Posterior cingulate gyrus (tissue), 11 donors: ENCODE measurements at places on chromosomes 5 and 9.

DNA sequence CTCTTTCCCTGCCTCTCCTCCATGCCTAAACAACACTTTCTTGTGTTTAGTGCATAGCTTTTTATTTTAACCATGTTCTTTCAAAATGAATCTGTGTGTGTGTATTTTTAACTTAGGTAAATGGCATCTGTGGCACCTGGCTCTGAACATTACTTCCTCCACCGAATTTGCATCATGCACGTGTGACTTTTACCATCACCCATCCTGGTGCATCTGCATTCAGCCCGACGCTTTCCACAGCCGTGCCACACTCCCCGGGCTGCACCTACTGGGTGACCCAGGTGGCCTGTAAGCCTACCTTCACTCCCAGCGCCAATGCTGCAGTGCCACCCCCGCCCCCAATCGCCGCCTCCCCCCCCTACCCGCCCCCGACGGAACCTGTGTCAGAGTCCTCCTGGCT is 12.7 kb upstream of the FCN1 start:
- DNase-seq: no peak

DNA sequence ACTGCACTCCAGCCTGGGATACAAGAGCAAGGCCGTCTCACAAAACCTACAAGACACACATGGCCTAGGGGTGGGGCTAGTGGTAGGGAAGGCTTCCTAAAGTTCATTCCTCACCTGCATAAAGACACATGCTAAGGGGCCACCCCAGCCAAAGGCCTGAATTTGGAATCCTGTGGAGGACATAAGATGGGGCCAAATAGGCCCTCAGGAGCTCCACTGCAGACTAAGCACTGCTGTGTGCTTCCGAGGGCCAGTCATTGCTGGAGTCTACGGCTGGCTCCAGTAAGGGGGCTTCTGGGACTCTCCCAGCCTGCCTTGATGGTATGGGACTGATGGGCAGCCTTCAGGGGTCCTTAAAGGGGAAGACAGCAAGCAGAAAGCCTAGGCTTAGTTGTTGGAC is 5.7 kb downstream of the NOP16 start:
- no peak for DNase-seq

DNA sequence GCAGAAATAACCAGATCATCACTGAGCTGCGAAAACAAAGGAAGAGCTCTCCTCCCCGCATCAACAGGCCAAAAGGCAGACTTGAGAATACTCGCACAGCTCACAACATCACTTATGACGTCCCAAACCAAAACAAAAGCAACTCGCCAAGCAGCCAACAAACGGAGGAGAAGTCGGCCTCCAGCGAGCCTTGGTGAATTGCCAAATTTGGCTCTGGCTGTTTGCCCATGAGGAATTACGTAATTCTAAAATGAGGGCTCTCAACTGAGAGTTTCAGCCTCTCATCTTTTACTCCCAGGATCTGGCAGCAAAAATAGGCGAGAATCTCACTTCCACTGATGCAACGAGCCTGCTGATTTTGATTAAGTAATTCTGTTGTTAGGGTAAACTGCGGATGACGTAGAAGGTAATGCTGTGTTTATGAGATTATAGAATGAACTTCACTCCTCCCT is 51.7 kb upstream of the SEMA6A start:
- peak; percentile 76 for DNase-seq

DNA sequence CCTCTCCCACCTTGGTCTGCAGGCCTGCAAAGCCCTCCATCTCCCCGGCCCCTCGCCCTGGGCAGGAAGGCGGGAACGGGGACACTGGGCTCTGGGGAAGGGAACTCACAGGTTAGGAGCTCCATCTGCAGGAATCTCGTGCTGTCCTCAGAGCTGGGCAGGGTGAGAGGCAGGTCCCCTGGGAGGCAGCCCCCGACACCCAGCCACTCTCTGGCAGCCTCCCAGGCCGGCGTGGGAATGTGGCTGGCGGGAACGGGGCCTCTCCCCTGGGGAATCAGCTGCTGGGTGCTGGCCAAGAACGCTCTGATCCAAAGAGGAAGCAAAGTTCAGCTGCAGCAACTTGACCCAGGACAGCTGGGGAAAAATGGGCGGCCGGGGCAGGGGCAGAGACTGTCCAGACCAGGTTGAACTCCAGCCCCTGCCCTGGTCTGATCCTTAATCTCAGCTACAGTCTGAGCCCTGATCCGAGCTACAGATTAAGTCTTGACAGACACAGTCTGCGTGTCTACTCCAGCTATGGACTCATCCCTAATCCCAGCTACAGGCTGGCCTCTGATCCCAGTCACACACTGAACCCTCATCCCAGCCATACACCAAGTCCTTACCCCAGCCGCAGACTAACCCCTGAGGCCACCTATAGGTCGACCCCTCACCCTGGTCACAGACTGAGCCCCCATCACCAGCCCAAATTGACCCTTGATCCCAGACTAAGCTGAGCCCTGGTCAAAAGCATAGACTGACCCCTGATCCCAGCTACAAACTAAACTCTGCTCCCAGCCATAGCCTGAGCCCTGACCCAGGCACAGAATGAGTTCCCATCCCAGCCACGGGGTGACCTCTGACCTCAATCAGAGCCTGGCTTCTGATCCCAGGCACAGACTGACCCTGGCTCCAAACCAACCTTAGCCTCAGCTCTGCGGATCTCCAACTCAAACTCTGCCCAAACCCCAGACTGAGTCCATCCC is 37.3 kb upstream of the EGFL7 start:
- no peak for DNase-seq

GRCh38 chr5:151054709-151055108 is 26.1 kb downstream of the TNIP1 start:
- DNase-seq: no peak

DNA sequence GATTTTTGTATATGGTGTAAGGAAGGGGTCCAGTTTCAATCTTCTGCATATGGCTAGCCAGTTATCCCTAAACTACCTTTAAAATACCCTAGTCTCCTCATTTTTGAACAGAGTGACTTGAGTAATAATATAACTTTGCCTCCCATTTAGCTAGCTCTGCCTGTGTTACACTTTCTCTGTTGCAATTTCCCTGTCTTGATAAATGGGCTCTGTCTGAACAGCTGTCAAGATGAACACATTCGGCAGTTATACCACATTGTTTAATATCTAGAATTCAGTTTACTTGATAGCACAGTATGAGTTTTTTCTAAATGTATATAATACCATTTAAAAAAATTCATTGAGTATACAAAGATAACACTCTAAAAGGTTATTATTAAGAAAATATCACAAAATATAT is 562.9 kb upstream of the FTMT start:
- DNase-seq: no peak

DNA sequence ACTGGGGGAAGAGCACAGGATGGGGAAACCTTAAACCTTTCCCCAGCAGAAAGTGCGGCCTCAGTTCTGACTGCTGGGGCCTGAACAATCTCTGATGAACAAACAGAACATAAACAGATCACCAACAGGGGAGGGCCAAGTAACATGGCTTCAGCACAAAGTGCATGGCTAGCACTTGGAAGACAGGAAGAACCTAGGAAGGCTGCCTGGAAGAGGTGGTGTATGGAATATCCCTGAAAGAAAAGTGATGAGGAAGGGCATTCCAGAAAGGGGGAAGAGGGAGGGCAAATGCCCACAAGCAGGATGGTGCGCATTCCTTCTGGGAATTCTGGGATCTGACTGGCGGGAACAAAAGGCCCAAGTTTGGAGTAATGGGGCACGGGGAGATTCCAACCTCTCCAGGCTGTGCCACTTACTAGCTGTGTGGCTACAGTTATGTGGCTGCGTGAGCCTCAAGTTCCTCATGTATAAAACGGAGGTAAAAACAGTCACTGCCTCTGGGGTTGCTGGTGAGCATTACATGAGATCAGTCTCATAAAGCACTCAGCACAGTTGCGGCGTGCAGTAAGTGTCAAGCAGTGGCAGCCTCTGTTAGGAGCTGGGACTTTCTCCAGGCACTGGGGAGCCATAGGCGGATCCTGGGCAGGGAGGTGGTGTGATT is 1.6 kb downstream of the PDGFRB start:
- peak; percentile 31 for DNase-seq

GRCh38 chr5:36536616-36537005 is 69.8 kb upstream of the SLC1A3 start:
- DNase-seq: no peak

- no peak for DNase-seq
These were observed 9.4 kb downstream of the CRB2 start for GRCh38 chr9:123365287-123365880.

DNA sequence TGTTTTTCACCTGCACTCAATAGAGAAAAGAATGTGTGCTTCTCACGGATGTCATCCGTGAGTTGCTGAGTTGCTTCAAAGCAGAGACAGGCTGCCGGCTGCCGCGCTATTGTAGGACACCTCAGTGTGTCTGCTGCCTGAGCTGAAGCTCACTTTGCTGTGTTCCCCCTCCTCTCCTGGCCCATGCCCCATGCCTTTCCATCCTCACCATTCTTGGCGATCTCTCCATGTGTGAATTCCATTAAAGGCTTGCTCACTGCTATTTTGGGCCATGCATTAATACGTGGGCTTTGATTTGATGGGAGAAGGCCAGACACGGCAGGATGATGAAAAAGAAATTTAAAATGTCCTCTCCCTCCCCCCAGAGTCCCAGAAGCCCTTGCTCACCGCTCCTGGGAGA is 14.5 kb downstream of the ADAM19 start:
- DNase-seq: no peak

DNA sequence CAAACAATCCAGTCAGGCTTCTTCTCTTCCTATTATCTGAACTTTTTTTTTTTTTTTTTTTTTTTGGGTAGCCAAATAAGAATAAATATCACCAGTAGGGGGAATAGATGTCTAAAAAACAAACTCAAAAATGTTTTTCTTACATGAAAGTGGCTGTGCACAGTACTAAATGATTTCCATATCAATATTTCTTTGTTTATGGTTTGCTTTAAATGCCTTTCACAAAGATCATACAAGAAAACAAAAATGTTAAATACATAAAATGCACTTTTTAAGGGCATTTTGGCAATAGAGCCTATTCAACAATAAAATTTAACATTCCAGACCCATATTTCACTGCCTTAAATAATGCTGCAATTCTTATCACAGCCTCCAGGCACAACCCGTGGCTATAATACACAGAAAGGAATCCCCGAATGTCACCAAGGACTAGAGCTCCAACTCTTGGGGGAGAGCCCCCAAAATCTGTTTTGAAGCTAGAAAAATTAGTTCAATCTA is 91.1 kb upstream of the TBCA start:
- DNase-seq: no peak

DNA sequence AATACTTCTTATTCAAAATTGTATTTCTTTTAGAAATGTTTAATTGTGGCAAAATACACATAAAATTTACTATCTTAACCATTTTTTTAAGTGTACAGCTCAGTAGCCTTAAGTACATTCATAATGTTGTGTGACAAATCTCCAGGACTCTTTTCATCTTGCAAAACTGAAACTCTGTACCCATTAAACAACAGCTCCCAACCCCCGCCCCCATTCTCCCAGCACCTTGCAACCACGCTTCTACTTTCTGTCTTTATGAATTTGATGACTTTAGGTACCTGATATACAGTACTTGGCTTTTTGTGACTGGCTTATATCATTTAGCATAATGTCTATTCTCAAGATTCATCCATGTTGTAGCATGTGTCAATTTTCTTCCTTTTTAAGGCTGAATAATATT is 2.8 kb upstream of the IL5 start:
- no peak for DNase-seq

DNA sequence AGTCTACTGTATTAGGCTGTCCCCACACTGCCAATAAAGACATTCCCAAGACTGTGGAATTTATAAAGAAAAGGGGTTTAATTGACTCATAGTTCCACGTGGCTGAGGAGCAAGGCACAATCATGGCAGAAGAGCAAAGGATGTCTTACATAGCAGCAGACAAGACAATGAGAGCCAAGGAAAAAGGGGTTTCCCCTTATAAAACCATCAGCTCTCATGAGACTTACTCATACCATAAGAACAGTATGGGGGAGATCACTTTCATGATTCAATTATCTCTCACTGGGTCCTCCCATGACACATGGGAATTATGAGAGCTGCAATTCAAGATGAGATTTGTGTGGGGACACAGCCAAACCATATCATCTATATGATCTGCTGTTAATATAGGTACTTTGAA is 14.8 kb upstream of the FSTL4 start:
- no peak for DNase-seq

DNA sequence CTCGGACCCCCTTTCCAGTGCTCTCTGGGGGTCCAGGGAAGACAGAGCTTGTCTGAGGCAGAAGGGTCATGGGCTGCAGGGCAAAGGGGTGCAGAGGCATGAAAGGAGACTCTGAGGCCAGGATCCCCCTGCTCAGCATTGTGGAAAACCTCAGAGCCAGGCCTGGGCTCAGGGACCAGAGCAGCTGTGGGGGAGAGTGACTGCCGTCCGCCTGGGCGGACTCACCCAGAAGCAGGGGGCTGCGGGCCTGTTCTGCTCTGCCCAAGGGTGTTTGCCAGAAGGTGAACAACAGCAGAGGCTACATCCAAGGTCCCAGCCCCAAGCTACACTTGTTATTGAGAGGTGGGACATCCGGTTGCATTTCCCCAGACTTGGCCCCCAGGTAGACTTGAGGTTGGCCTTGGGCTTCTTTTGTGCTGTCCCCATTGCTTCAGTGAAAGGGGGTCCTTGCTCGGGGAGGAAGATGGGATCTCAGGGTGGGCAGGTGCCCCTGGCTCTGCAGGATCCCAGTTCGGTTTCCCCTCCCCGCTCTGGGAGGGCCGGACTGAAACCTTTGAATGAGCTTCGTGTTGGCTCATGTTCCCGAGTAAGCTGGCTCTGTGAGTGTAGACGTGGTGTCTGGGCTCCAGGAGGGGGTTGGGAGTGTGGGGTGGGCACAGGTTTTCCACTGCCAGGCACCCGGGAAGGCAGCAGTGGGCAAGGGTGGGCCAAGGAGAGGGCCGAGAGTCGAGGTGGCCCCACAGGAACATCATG is 92.1 kb downstream of the COL5A1 start:
- no peak for DNase-seq

- DNase-seq: no peak
These were observed 140.4 kb upstream of the ADRA1B start for GRCh38 chr5:159775890-159776289.

DNA sequence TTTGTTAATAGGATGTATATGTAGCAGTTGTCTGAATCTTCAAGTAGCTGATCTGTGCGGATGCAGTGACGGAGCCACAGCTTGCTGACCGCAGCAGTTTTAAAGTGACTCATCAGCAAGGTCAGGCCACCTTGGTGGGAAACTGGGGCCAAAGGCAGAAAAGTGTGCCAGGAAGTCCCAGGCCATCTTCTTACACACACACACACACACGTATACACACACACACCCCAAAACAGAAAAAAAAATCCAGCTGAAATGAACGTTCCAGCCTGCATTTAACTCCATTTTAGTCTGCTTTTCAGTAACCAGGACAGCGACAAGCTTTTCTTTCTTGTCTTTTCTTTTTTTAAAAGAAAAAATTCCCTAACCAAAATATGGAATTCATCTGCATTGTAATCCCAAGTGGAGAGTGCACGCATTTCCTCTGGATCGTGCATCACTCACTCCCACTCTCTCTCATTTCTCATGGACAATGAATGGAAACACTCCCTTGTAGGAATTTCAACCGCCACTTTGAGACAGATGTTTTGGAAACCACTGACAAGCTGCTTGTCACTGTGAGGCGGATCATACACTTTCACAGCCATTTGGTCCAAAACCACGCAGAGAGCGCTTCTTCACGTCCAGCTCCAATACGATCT is 103.9 kb downstream of the LHFPL2 start:
- no peak for DNase-seq
